ENCODE measurements at places on chromosomes 3 and 15.

DNA sequence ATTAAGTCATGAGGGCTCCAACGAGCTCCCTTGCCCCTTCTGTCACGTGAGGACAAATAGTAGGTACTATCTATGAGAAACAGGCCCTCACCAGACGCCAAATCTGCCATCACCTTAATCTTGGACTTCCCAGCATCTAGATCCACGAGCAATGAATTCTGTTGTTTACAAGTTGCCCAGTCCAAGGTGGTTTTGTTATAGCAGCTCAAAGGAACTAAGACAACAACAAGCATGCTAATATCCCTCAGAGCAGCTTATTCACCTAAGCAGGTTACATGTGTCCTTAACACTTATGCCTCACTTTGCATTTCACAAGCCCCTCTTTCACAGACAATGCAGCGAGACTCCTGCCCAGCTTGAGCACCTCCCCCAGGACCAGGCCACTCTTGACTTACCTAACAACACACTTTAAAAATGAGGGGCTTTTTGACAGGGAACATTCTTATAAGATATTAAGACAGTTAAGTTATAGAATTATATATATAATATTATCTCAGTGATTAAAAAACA, 219.5 kb downstream of the PLCH1 start:
- DNase-seq: no peak

DNA sequence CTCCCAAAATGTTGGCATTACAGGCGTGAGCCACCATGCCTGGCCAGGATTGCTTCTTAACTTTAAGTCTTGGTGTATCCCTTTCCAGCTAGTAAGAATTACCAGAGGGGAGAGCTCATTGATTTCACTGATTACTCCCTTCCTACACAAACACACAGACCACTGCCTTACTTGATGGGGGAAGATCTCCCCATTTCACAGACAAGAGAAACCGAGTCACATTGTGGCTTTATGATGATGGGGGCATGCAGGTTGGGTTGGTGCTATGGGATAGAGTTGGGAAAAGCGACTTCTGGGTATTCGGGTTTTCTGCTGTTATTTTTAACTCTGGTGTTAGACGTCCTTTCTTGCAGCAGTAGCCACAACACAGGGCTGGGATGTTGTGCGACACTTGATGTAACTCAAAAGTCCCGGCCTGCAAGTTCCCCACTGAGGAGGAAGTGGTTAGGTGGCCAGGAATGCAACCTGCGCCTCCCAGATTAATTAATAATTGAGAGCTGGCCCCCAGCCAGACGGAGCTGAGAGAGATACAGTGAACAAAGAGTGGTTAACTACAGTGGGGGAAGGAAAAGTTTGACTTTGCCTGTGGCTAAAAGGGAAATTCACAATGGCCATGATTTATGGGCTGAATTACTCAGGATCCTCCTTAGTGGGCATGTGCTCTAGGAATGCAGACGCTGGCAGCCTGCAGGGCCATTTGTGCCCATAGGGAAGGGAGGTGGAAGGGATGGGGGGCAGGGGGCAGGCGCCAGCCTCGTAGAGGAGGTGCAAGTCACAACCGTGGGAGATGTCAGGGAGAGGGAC, 63.6 kb downstream of the SMAD6 start:
- peak; percentile 35 for DNase-seq

DNA sequence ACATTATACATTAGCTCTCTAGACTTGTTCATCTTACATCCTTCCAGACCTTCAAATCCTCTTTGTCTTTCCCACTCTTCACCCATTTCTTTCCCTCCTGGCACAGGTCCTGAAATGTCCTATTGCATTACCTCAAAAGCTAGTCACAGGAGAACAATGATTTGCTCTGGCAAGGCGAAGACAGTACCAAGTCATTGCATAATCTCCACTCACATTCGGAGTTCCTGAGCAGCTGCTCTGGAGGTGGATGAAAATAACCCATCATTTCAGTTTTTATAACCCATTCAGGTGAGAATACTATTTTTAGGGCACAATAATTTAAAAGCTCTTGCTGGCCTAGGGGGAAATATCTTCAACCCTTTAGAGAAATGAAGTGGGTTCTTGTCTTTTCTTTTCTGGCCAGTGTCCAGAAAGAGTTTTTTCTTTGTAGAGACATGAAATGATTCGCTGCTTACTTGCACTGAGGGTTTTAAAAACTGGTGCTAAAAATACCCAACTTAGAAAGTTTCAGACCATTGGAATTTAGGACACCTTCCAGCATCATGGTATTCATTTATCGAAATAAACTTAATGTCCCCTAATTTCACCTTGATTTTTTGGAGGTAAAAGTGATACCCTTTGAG, 23.4 kb upstream of the DYNC1LI1 start:
- peak; percentile 81 for DNase-seq

DNA sequence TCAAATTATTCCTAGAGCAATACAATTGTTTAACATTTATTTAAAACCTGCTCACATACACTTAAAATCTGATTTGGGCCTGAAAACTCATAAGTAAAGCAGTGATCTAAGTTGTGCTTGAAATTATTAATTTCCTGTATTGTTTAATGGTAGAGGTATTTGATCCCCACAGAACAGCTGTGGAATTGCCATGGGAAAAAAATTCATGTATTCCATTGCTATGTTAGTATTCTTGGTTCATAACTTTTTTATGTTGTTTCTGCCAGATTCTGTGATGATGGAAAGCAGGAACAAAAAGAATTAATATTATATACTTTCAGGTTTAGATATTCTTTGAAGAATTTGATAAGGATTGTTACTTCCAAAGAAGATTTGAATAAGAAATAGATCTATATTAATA, 831.5 kb upstream of the NR2F2 start:
- DNase-seq: no peak

GRCh38 chr3:136545664-136546268, 206.4 kb downstream of the STAG1 start:
- peak; percentile 48 for DNase-seq

DNA sequence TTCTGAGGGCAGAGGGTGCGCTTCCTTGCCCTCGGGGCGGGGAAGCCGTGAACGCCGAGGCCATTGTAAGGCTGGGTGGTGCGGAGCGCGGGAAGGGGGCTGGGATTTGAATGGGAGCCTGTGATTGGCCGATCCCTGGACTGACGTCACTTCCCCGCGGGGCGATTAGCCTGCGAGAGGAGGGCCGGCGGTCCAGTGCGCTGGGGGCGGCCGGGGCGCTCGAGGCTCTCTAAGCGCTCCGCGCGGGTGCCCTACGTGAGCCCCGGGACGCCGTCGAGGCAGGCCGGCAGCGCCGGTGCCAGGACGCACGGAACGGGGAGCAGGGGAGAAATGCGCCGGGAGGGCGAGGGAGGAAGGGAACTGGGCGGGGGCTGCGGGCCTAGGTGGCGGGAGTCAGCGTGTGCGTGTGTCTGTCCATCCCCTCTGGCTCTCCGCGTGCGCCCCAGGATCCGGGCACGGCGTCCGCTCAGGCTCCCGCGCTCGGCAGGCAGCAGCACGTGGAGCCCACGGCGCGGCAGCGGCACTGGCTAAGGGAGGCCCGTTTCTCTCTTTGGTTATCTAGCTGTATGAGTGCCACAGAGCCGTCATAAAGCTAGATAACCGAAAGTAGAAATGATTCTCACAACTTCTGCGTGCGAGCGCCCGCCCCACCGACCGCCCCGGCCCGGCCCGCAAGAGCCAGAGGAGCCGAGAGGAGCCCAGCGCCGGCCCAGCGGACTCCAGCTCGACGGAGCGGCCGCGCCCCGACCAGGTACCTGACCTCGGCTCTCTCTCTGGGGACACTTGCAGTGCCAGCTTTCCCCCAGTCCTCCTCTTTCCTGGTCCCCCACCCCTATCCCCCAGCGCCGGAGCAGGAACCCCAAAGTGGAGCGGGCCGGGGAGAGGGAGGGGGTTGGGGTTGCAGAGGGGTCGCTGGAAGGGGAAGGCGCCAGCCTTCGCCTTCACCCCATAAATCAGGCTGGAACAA, 33.1 kb upstream of the POLG start:
- no peak for DNase-seq

- peak; percentile 93 for DNase-seq
Measured at GRCh38 chr3:93843981-93844380, 129.7 kb downstream of the PROS1 start.

DNA sequence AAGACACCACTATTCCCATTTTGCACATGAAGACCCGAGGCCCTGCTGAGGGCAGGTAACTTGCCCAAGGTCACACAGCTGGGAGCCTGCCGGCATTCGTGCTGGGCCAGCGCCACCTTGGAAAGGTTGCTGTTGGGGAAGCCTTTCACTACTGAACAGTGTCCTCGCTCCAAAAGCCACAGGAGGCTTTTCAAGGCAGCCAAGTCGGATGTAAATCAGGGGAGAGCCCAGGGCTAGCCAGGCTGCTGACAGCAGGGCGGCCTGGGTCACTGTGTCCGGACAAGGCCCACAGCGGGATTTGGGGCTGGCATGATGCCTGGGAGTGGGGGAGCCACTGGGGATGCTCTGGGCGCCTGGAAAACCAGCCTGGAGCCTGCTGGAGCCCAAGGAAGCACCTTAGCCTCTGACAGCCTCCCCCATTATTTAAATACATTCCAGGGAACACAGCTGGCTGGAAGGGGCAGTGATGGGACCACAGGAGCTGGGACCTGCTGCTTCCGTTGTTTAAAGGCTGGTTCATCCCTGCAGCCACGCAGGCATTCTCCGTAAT, 10.5 kb downstream of the SLC6A6 start:
- no peak for DNase-seq

DNA sequence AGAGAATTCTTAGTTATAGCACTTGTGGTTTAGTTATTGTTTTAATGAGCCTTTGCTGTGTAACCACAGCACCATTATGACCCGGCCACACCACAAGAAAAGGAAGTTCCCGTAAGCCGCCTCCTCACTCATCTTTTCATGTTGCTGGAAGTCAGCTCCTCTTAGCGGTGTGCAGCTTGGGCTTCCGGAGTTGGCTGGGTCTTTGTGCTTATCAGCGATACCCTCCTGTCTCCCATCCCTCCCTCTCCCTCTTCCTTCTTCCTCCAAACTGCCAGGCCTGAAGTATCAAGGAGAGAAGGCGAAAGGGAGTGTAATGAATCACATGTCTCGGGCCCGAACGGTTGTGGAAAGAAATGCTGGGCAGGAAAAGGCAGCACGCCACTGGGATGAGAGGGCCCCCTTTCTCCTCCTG, 353.5 kb downstream of the MCTP2 start:
- peak; percentile 18 for DNase-seq

DNA sequence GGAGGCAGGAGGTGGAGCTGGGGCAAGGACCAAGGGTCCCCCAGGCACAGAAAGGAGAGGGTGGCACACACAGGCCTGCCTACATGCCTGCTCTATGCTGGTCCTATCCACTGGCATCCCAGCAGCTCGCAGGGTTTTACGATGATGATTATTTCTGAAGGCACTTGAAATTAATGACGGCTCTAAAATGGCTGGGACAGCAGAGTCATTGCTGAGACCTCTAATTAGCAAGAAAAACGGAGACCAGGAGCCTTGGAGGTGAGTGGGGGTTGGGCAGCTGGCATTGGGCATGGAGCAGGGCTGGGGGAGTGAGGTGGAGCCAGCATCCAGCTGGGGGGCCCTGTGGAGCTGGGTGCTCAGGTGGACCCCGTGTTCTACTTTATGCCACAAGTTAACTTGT, 3.5 kb upstream of the LINGO1 start:
- no peak for DNase-seq

- no peak for DNase-seq
Measured at GRCh38 chr3:194001-194400, 2.6 kb upstream of the CHL1 start.

DNA sequence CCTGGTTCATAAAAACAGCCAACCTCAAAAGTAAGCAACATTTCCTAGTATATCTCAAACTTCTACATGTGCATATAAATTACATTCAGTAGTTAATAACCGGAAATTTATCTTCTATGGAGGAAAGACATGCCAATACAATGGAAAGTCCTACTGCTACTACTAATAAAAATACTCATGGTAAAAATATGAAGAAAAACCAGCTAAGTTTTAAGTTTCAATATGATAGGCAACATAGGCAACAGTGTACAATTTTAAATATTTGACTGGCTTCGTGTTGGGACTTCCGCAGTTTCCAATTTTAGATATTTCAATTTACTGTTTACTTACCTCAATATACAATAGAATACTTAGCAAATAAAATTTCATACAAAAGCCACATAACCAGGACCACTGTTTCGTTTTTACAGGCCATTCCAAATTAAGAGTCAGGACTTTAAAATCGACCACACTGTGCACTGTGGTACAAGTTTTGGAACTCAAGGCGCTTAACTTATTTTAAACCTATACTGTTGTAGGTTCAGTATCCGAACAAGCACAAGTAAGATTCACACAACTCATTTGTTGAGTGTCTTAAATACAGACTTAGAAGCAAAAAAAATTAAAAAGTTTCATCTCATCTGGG, 2.9 kb downstream of the NAA50 start:
- no peak for DNase-seq

DNA sequence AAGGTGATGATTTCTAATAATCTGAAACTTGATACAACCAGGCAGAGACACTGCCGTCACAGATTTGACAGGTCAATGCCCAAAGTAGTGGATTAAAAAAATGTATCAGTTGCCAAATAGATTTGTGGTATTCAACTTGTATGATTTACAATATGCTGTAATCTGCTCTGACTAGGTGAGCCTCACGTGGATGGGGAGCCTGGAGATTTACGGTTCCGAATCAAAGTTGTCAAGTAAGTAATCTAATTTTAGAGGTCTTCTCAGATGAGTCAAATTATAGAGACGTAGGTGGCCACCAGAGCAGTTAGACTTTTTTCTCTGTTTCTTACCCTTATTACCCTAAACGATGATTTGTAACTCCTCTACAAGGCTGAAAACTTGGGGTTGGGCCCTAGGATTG, 12.0 kb downstream of the DNAJB11 start:
- no peak for DNase-seq

DNA sequence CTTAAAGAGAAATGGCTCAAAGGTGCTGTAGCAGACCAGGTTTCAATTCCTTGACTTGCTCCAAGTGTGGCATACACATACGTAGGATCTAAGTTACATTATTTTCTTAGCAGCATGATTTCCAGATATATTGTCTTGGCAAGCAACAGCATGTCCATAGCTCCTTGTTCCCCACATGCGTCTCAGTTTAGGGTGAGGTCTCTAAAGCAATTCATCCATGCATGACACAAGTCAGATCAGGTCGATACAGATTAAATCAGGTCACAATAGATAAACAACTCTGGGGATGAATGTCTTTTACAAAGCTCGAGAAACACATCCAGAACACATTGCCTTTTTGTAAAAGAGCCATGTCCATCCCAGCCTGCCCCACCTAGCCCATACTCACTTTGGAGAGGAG, 108.9 kb upstream of the ABHD17C start:
- no peak for DNase-seq

Data from fibroblast of pulmonary artery (primary cell).